ENCODE measurements at places on chromosomes 5 and 9.

GRCh38 chr5:136484808-136485325 is 119.5 kb upstream of the TRPC7 start:
- peak; percentile 4 for DNase-seq

- no peak for DNase-seq
Measured at GRCh38 chr9:36041506-36041905, 4.8 kb downstream of the RECK start.

GRCh38 chr5:41955432-41956024 is 30.4 kb downstream of the FBXO4 start:
- no peak for DNase-seq

DNA sequence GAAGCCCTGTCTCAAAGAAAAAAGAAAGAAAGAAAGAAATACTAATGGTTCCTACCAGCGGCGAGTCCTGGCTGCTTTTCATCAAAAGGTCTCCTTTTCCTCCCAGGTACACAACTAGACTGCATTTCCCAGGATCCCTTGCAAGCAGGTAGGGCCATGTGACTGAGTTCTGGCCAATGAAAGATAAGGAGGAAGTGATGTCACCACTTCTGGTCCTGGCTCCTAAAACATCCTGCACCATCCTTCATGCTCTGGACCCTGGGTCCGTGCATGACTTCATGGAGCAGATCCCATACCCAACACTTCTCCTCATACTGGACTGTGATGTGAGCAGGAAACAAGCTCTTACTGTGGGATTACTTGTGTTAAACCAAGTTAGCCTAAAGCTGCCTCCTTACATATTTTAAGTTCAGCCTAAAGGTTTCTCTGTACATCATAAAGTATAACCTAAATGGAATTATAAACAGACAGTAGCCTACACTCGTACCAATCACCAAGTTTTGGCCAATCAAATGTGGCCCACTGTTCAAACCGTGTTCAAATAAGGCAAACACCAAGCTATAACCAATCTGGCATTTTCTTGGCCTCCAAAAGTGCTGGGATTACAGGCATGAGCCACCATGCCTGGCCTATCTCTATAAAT is 30.2 kb upstream of the FUBP3 start:
- DNase-seq, result no peak

GRCh38 chr9:114314256-114314867 is 8.5 kb upstream of the ORM1 start:
- DNase-seq, result no peak

DNA sequence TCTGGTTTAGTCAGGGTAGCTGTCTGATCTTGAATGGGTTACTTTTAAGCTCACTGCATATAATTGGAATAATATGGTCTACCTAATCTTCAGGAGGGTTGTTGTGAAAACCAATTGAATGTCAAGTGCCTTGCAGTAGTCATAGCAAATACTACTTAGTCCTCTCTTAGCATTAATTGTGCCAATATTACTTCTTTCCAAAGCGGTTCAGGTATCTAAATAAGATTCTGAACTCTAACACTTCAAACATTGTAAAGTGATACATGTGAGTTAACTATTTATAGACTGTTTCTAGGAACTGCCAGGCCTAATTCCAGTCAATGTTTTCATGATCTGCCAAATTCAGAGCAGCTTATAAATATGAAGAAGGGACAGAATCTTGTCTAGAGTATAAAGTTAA is 140.2 kb downstream of the SH3GL2 start:
- no peak for DNase-seq

GRCh38 chr9:112063151-112063550 is 111.9 kb downstream of the SUSD1 start:
- peak; percentile 85 for DNase-seq

DNA sequence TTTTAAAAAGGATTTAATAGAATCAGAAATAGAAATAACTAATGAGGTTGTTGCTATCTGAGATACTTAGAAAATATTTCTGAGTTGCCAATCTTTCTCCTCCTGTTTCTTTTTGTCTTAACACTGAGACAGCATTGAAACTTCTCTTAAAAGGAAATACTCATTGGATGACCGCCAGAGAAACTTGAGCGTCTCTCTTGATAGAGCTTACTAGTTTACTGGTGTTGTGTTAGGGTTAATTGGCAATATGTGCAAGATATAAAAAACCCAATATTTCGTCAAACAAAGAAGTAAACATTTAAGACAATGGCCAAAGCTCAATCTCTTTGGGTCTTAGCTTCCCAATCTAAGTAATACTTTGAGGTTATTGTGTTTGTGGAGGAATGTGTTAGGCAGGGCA is 176.4 kb upstream of the CHD1 start:
- DNase-seq, result peak; percentile 1

DNA sequence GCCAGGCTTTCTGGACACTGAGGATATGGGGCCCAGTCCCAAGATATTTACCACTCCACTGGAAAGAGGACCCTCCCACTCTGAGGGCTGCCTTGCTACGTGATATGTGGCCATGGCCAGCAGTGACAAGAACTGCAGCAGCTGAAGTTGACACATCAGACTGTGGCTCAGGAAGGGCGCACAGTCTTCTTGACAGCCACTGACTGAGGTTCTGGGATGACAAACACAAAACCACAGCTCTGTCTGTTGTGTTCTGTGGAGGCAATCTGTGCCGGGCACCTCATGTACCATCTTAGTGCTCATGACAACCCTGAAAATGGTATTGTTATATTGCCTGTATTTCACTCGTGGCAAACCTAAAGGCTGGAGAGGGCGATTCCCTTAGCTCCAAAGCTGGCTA is 16.9 kb downstream of the FSTL4 start:
- DNase-seq, result no peak

DNA sequence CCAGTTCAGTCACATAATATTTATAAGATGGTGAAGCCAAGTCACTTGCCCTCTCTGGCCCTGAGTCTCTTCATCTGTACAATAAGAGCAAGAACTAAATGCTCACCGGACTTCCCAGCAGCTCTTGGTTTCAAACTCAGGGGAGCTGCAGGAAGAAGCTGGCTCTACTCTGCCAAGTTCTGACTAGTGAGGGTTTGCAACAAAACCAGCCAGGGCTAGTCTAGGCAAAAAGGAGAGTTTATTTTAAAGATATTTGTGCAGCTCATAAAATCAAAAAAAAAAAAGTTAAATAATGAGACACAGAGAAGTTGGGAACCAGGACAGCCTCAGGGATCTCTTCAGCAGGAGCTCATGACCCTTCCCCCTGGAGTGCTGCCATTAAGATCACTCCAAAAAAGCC is 107.3 kb downstream of the DOCK2 start:
- no peak for DNase-seq

- no peak for DNase-seq
Measured at GRCh38 chr9:134204991-134205578, 40.7 kb upstream of the RNU6ATAC start.

- DNase-seq, result no peak
Measured at GRCh38 chr5:93691997-93692396, 49.4 kb downstream of the POU5F2 start.

DNA sequence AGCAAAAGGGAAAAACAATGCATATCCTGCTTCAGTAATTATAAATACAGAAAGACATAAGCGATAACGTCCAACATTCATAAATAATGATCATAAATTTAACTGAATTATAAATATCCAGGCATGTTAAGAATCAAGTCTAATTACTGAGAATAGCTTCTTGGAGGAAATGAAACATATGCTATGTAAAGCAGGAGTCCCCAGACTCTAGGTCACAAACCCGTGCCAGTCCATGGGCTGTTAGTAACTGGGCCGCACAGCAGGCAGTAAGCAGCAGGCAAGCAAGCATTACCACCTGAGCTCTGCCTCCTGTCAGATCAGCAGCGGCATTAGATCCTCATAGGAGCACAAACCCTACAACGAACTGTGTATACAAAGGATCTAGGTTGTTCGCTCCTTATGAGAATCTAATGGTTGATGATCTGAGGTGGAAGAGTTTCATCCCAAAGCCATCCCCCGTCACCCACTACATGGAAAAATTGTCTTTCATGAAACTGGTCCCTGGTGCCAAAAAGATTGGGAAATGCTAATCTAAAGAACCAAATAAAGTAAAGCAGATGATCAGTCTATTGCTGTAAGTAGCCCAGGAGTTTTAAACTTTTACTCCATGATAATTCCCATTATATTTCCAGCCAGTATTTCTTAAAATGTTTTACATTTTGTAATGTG is 50.4 kb downstream of the CERT1 start:
- no peak for DNase-seq

GRCh38 chr9:137493364-137494103 is 34.4 kb upstream of the NSMF start:
- no peak for DNase-seq

GRCh38 chr9:94971378-94972131 is 245.1 kb downstream of the AOPEP start:
- no peak for DNase-seq

DNA sequence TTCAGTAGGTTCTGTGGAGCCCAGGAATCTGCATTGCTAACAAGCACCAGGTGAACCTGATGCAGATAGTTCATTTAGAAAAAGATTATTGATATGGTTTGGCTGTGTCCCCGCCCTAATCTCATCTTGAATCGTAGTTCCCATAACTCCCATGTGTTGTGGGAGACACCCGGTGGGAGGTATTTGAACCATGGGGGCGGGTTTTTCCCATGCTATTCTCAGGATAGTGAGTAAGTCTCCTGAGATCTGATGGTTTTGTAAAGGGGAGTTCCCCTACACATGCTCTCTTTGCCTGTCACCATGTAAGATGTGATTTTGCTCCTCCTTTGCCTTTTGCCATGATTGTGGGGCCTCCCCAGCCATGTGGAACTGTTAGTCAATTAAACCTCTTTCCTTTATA is 212.0 kb downstream of the RAB3C start:
- no peak for DNase-seq

DNA sequence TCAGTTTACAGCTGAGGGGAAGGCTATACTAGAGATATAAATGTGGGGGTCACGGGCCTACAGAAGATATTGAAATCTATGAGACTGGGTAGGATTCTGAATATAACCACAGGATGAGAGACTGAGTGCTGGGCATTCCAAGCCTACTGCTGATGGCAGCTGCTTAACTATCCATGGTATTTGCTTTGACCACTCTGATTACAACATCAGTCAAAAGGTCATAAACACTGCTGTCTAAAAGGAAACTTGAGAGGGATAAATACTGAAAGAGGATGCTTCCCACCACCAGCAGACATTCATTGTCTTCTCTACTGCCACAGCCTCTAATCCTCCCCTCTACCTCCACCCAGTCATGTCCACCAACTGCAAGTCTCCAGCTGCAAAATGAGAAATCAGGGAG is 3.8 kb downstream of the ZNF622 start:
- DNase-seq, result peak; percentile 88

DNA sequence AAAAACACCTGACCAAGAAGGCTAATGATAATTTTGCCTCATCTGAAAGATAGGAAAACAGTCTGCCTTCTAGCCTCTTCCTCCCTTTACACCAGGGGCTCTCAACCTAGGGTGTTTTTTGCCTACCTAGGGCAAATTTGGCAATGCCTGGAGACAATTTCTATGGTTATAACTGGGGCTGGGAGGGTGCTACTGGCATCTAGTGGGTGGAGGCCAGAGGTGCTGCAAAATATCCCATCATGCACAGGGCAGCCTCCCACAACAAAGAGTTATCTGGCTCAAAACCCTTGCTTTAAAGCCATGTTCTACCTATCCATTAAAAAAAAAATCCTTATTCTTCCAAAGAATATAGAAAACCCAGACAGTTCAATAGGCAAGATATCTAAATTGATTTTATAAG is 45.0 kb upstream of the NR3C1 start:
- DNase-seq, result no peak

GRCh38 chr5:4625206-4625896 is 514.8 kb upstream of the ADAMTS16 start:
- DNase-seq, result no peak

- no peak for DNase-seq
Measured at GRCh38 chr5:72172786-72173185, 65.5 kb downstream of the MAP1B start.

GRCh38 chr5:143134900-143135299 is 268.6 kb downstream of the NR3C1 start:
- DNase-seq, result no peak

GRCh38 chr9:96619124-96619465 is 548 bp downstream of the CDC14B start:
- DNase-seq, result no peak

GRCh38 chr9:35658968-35659220 is 802 bp downstream of the CCDC107 start:
- DNase-seq, result peak; percentile 54

DNA sequence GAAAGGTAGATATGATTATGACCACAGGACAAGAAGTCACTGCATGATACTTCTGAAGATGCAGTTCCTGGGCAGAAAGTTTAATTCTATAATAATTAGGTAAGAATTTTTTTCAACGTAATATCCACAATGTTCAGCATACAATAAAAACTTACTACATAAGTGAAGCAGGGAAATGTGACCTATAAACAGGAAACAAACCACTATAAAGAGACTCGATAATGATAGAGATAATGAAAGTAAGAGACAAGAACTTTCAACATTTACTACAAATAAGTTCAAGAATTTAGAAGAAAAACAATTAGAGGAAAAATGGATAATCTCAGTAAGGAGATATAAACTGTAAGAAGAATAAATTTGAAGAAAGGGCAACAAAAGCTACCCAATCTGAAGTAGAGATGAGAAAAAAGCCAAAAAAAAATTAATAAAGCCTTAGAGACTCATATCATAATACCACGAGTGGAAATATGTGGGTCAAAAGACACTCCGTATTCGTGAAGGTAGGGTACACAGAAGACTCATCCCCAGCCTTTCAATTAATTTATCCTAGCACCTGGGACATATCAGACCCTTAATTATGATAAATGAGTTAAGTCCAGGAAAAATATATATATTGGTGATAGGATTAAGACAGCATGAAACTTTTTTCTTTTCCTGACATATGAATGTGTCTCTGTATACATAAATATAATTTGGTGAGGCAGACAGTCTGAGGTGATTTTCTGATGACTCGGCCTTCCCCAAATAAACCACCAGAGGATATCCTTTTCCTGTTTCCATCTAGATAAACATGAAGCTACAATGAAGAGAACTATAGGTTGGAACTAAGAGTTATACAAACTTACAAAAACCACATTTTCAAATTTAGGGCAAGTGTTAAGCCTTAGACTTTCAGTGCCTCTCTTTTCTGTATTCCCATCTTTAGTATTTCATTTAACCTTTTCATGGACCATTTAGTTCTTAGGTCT is 120.4 kb downstream of the RAPGEF6 start:
- DNase-seq, result no peak

DNA sequence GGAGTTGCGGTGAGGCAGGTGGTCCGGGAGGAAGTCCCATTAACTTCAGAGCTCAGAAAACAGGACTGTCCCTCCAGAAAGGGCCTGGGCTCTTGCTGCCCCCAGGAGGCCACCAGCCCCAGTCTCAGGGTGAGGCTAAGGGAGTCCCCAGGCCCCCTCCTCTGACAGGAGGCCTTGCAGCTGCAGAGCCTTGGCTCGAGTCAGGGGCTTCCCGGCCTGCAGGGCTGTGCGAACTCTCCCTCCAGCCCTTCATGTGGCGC is 3.2 kb upstream of the STPG3 start:
- no peak for DNase-seq

DNA sequence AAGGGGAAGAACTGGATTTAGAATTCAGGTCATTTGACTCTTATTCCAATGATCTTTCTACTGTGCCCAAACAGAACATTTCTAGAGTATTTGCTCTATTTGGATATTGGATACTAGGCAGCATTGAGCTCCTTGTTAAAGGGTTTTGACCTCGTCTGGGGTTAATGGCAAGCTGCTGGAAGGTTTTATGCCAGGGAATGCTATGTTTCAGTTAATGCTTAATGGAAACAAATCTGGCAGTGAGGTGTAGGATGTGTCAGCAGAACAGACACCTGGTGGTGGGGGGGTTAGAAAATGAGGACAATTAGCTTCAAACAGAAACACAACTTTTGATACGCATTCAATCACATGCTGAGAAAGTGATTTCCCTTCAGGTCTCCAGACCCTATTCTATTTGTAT is 51.5 kb downstream of the AGXT2 start:
- no peak for DNase-seq

GRCh38 chr9:136759001-136759400 is 958 bp upstream of the LCN8 start:
- DNase-seq, result no peak

Data from adipocyte (in vitro differentiated cells).